ENCODE measurements at places on chromosomes 16 and 17.
A peak's percentile ranks its signal among the peaks of the same experiment; 100 is the strongest.

- DNase-seq: no peak
Observed at GRCh38 chr16:87115646-87116045, 201.5 kb downstream of the C16orf95 start.

- no peak for DNase-seq
Observed at GRCh38 chr16:47196457-47196856, 52.7 kb upstream of the NETO2 start.

- DNase-seq: no peak
Observed at GRCh38 chr17:36885153-36885735, 52.0 kb upstream of the LHX1 start.

DNA sequence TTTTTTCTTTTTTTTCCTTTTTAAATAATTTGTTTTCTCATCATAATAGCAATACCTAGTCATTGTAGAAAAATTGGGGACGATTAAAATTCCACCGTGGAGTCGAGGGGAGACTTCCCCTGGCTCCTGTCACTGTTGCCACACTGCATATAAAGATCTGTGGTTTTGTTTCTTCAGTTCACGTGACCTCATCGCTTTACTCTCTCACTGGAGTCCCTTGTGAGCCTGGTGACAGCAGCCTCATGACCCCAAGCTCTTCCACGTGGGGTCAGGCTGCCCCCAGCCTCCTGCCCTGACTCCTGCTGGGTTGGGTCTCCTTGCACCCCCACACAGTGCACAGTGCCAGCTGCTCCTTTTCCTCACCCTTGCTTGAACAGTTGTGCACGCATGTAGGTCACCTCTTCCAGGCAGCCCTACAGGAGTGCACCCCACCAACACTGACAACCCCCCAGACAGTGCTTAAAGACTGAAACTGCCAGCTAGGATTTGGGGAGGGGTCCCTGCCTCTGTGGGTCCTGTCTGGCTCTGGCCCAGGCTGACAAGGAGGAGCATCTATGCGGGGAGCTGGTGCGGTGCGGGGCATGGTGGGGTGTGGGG, 7.3 kb upstream of the METRNL start:
- DNase-seq: no peak

- peak; percentile 89 for DNase-seq
Observed at GRCh38 chr17:38705803-38706504, 881 bp downstream of the MLLT6 start.

All from H7 (cell line).